Foreskin keratinocyte (primary cell): ENCODE measurements at places on chromosomes 5 and 9.

- DNase-seq: no peak
Observed at GRCh38 chr9:93648836-93649235, 72.5 kb downstream of the PHF2 start.

DNA sequence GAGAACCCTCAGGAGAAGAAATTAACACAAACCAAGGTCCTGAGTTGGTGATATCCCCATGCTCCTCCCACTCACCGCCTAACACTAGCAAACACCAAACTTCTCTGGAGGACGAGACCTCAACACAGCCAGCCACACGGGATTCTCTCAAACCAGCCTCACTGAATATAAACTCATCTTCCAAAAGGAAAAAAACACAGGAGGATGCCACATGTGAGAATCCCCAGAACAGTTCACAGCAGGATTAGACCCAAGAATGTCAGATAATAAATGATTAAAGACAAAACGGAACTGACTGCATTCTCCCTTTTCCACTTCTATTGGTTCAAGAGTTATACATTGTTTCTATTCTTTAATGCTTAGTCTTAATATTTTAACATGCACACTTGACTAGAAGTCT is 89.2 kb downstream of the LPAR1 start:
- no peak for DNase-seq

DNA sequence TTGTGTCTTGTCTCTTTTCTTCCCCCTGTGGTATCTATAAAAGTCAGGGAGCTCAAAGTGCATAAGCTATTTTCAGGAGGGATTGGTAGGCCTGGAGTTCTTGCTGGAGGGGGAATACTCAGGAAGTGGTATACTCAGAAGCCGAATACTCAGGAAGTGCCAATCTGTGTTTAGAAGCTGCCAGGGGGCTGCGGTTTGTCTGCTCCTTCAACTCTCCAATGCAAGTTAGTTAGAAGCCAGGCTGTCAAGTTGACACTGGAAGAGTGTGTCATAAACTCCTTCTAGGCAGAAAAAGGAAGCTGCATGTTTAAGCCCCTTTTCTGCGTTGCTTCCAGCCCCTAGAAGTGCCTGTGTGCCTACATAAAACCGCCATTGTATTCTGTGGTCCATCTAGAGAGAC is 366.5 kb downstream of the TAF11L14 start:
- DNase-seq: no peak

GRCh38 chr5:128403333-128403732 is 134.7 kb downstream of the FBN2 start:
- no peak for DNase-seq

GRCh38 chr5:155460501-155460931 is 447.0 kb downstream of the KIF4B start:
- DNase-seq: no peak

DNA sequence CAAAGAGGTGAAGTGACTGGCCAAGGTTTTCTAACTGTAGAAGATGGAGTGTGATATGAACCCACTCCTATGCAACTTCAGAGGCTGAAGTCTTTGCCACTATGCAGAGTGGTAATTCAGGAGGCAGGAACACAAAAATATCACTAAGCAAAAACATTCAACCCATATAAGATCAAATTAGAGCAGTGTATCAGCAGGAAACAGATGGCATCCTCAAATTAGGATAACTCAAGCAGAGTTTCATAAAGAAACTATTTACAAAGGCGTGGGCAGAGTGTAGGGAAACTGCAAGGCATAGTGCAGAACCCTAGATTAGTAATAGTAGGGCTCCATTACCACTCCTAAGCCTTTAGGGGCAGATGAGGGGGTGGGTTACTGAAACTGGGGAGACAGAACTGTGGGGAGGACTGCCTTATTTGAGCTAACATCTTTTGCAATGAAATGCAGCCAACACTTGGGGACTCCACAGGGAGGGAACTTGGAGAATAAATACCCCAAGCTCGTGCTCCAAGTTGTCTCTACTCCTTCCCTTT is 72.2 kb downstream of the PTTG1 start:
- no peak for DNase-seq

- DNase-seq: no peak
Observed at GRCh38 chr9:86902991-86903733, 44.1 kb downstream of the GAS1 start.

DNA sequence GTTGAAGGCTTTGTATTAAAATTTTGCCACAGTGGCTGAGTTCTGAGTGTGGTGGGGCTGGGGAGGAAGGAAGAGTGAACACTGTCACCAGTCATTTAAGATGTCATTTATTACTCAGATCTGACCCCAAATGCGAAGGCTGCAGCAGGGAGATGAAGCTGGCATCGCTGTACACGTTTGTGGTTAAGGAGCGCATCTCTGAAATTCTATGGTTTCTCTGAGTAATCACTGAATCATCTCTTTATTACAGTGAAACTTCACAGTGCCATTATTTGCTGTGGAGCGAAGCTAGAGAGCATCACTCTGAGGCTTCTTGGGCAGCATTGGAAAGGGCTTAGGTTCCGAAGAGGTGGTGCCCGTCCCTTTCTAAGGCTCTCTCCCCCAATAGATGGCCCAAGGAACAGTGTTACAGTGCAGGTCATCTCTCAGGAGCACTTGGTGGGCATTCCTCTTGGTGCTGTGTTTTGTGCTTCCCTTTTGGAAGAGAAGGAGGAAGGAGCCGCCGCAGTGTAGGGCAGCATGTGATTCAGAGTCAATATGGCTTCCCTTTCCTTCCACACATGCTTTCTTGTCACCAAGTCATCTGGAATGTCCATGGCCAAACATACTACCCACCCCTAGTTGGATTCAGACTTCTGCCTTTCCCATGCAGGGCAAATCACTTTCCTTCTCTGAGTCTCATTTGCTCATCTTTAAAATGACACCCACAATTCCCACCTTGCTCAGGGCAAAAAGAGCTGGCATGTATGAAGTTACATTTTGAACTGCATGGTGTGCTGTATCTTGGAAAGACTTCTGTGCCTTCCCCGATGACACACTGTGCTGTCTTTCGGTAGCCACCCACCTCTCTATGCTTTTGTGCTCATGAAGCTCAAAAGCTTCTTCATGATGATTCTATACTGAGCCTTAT is 9.3 kb upstream of the TEX48 start:
- DNase-seq: peak; percentile 84

DNA sequence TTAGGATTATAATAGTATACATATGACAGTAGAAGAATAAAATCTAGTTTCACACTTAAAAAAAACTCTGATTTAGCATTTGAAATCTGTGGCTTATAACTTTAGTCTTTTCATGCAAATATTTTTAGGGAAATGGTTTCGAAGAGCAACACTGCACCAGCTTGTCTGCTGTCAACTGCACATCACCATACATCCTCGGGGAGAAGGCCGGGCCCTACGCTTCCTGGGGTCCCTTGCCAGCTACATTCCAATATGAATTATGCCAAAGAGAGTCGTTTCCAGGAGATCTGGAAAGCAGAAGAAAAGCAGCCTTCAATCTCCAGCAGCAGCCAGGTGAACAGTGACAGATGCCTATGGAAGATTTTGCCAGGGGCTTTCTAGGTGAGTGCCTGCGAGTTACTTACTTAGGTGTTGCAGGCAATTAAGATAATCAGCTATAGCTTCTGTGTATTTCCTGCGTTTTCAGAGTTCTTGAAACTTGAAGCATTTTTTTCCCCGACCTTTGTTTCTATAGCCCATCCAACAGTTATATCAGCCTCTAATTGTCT is 166.8 kb downstream of the TRPM3 start:
- no peak for DNase-seq
